K562 (cell line): ENCODE measurements at places on chromosomes 6 and 20. TPM values are rescaled to one million over a fixed set of nuclear protein-coding genes. Genes with fewer than 3 reads are reported as not detected.

DNA sequence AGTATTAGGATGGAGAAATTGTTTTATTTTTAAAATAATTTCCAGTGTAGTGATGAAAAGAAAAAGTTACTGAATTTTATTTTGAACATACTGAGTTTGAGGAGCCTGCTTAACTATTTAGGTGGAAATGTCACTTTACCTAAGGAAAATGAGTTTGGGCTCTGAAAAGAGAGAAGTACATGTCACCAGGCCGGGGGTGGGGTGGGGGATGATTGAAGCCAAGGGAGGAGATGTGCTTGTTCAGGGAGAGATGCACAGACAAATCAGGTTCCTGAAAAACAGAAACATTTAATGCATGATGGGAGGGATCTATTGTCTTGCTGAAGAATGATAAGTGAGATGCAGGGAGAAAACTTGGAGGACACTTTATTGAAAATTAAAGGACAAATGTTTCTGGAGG is 71.3 kb downstream of the PLCB1 start:
- no peak for DNase-seq

DNA sequence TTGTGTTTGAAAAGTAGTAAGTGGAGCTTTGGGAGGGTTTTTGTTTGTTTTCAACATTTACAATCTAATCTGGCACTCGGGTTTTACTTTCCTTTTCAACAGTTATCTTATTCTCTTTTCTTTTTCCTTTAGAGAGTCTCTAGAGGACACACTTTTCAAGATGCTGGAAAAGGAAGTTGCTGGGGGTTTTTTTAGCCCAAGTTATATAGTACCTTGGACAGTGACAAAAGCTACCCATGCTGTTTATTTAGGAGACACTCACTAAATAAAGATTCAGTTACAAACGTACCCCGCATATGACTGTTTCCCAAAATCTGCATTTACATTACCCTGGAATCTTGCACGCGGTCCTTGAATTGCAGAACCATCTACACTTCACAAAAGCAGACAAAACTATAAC is 78.8 kb downstream of the MAP7 start:
- DNase-seq = no peak

DNA sequence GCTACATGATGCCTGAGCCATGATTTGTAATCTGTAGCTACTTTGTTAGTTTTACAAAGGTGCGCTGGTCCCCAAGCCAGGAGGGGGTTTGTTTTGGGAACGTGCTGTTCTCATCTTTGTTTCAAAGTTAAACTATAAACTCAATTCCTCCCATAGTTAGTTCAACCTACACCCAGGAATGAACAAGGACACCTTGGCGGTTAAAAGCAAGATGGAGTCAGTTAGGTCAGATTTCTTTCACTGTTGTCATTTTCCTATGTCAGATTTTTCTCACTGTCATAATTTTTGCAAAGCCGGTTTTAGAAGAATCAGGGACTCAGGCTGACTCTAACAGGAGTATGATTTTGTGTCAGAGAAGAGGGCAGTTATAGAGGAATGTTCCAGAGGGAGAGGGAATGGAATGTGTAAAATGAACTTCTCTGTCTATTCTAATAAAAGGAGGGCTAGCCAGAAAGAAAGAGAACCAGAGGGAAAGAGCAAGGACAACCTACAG is 2.3 kb upstream of the GMPR start:
- no peak for DNase-seq

The KCNK16 gene
- not detected in 2 replicates for polyA plus RNA-seq

DNA sequence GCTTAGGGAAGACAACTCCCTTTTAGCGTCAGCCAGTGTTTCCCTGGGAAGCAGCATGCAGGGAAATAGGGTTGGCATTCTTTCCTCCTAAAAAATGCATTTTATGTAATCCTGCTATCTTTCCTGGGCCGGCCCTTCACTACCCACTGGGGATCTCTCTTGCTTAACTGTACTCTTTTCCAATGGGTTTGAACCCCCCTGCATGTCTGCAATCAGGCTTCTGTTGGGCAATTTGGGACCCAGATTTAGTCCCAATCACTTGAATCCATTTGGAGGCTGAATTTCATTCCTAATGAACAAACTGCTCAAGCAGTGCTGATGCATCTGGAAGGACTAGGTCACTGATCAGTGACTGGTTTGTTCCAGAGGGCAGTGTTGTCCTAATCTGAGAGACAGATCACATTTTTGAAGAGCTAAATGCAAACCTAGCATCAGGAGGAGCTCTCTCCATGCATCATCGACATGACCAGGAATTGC is 152.0 kb downstream of the TSHZ2 start:
- DNase-seq = peak; percentile 10

The AP5S1 gene
- polyA plus RNA-seq = 4.7 and 4.8 TPM in 2 replicates

DNA sequence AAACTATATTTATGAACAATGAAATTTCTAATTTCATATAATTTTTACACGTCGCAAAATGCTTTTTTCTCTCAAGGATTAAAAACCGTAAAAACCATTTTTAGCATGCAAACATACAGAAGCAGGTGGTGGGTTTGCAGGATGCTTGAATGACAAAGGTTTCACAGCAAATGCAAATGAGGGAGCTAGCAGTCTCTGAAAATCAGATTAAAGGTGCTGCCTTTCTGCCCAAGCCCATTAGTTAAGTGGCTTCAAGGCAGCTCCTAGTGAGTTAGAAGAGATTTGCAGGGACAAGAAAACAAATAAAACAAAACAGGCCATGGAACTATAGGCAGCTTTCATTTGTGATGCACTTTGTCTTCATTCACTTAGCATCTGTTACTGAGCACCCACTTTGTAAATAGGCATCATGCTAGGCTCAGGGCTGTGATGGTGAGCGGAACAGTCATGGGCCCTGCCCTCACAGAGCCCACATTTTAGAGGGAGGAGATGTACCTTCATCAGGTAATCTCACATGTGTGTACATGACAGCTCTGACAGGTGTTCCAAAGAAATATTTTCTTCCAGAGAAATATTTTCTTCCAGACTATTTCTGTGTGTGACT is 29.5 kb downstream of the NAPB start:
- no peak for DNase-seq

DNA sequence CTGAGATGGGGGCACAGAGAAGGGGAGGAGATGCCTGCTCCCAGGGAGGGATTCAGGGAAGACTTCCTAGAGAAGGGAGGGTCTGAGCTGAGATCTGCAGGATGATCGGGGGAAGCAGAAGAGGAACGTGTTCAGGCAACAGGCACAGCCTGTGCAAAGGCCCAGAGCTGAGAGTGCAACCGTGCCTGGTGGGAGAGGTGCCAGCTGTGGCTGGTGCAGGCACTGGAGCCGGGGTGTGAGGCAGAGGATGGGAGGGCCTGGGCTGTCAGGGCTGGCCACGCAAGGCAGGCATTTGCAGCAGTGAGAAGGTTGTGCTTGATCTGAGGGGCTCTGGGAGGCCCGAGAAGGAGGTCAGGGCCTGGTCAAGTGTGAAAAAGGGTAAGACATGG is 27.7 kb downstream of the PTGIS start:
- no peak for DNase-seq

- DNase-seq = no peak
These were observed 575 bp upstream of the MICAL1 start for GRCh38 chr6:109456111-109456583.

The OTOR gene
- not detected in 2 replicates for polyA plus RNA-seq

The RSPH4A gene
- polyA plus RNA-seq = 0.03 and 0.15 TPM in 2 replicates

The KCNK15 gene
- polyA plus RNA-seq = 0.30 TPM in 1 of 2 replicates, not detected in the other

The MEI4 gene
- not detected in 2 replicates for polyA plus RNA-seq

GRCh38 chr6:26452631-26453235 is 5.0 kb upstream of the BTN2A1 start:
- DNase-seq = no peak

The LYRM2 gene
- polyA plus RNA-seq = 25.3 and 30.9 TPM in 2 replicates

GRCh38 chr20:2032168-2032567 is 38.3 kb upstream of the PDYN start:
- no peak for DNase-seq

GRCh38 chr6:15265787-15266186 is 19.9 kb downstream of the JARID2 start:
- no peak for DNase-seq

GRCh38 chr6:6640926-6641325 is 52.4 kb downstream of the LY86 start:
- no peak for DNase-seq

GRCh38 chr6:41650120-41650519 is 11.9 kb downstream of the MDFI start:
- no peak for DNase-seq

GRCh38 chr6:125827788-125828320 is 37.1 kb downstream of the NCOA7 start:
- DNase-seq = no peak

The CPNE5 gene
- polyA plus RNA-seq = 0.69 TPM in 1 of 2 replicates, not detected in the other

GRCh38 chr20:14773486-14773885 is 436.1 kb upstream of the FLRT3 start:
- no peak for DNase-seq

DNA sequence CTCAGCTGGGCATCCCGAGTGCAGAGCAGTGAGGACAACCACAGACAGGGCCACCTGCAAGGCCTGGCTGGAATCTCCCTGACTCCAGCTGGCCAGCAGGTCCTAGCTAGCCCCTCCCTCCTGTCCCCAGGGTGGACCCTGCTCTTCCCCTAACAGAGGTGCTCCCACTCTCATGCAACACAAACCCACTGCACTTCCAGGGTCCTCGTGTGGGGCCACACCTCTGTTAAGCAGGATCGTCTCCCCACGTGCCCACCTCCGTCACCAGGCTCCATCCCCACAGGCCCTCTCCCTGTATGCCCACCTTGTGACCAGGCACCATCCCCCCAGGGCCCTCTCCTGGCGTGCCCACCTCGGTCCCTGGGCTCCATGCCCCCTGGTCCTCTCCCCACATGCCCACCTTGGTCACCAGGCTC is 17.3 kb downstream of the TAF4 start:
- no peak for DNase-seq

The GFRA4 gene
- polyA plus RNA-seq = not detected in 2 replicates

The GRIK2 gene
- not detected in 2 replicates for polyA plus RNA-seq

- no peak for DNase-seq
These were observed 11.8 kb downstream of the HLA-B start for GRCh38 chr6:31345026-31345730.

The PERP gene
- 0.07 TPM in 1 of 2 replicates, not detected in the other for polyA plus RNA-seq
